ENCODE measurements at places on chromosomes 5 and 9.

GRCh38 chr5:2736872-2737271 is 14.6 kb downstream of the IRX2 start:
- DNase-seq = no peak

DNA sequence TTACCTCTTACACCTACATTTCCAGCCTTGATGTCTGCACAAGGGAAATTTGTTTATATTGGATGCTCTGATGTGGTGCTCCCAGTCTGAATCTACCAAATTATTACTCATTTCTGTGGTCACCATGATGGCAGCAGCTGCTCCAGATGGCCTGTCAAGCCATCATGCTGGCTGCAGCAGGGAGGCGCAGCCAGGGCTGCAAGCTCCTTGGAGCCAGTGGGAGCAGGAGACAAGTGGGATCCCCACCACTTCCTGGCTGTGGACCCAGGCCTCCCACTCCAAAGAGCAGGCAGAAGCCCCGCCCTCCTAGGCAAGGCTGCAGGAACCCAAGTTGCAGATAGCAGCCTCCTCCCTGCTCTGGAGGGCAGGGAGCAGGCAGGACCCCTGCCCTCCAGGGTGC is 241.1 kb upstream of the ATP10B start:
- no peak for DNase-seq

DNA sequence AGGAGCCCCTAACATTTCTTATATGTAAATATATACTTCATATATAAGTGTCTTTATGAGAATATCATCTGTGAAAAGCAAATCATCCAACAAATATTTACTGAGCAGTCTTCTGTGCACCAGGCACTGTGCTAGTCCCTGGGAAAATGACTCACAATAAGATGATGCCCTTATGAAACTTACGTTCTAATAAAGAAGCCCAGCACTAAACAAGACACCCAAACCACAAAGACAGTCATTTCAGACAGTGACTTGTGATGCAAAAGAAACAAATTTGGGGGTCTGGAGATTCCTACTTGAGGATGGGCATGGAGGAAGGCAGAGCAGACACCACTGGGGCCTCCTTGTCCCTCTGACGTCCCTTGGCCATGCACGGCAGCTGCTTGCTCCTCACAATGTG is 30.6 kb upstream of the PPP1R2B start:
- no peak for DNase-seq

DNA sequence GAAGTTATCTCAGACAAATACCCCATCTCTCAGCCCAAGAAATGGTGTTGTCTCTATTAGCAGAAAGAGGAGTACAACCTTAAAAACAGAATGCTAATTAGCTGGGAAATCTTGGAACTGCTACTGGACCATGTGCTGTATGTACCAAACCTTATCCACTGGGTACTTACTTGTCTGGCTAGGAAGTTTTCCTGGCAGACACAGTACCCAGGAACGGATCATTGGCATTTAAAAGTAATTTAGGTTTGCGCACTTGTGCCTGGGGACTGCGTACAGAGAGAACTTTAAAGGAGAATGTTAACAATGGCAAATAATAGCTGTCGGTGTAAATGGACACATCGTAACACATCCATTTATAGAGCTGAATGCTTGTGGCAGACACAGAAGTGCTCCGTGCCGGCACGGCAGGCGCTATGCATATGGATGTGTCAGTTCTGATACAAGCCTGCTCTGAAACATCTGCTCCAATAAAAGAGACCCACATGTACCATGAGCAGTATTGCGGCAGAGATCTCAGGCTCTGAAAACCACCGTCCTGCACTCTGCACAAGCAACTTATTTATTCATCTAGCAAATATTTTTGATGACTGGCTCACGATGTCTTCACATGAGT is 290.6 kb upstream of the PANK3 start:
- DNase-seq = no peak

DNA sequence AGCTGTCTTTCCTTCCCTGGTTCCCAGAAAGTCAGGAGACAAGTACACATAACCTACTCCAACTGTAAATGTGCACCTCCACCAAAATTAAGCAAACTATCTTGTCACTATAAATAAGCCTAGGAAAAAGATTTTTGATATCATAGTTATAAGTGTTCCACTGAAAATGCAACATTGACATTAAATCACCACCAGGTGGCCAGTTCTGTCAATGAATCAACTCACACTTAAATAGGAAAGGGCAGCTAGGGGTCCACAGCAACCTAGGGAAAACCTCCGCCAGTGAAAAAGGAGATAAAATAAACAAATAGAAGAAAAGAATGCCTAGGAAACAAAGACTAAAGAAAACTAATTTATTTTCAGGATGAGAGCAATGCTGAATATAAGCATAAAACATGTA is 243.0 kb upstream of the PTPRD start:
- peak; percentile 64 for DNase-seq

- peak; percentile 74 for DNase-seq
Observed at GRCh38 chr5:134561871-134562296, 36.4 kb downstream of the JADE2 start.

GRCh38 chr5:87319469-87319868 is 51.8 kb downstream of the RASA1 start:
- no peak for DNase-seq

DNA sequence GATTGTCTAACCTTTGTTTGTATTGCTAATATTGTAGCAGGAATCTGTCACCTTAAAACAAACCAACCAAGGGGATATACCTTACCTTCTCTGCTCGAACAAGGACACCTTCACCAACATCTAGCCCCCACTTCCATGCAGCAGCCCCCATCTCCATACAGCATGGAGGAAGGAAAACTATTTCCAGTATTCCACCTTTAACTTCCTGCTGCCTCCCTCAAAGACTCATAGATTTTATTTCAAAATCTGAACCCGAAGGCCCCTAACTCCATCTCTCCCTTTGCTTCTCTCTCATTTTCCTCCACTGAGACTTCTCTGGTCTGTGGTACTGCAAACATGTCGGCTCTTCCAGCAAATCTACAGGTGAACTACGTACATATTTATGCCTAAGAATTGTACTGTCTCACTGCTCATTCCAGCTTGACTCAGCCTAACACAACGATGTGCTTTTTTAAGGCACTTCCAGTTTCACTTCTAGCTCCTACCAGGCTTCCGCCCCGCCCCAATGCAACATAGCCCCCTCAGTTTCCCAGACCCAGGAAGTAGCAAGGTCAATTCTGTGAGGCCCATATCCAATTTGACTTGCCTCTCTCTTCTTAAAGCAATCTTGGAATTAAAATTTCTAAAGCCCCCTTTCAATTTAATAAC is 70.7 kb upstream of the RNF38 start:
- DNase-seq = peak; percentile 86

DNA sequence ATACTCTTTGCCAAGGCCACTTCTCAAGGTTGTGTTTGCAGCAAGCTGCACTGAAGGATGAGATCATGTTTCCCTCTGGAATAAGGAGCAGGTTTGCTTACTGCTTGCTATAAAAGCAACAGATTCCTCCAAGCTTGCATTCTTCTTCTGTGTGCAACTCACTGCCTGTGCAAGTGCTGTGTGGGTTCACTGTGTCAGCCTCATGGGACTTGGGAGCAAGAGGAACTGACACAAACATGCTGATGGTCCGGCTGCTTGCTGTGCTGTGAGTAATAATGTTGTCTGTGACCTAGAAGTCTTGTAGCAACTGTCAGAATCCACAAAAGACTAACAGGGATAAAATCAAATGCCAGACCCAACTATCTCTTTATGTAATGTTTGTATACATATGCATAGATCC is 33.6 kb upstream of the SHC3 start:
- DNase-seq = no peak

GRCh38 chr5:95892784-95893354 is 68.8 kb downstream of the ELL2 start:
- peak; percentile 73 for DNase-seq

DNA sequence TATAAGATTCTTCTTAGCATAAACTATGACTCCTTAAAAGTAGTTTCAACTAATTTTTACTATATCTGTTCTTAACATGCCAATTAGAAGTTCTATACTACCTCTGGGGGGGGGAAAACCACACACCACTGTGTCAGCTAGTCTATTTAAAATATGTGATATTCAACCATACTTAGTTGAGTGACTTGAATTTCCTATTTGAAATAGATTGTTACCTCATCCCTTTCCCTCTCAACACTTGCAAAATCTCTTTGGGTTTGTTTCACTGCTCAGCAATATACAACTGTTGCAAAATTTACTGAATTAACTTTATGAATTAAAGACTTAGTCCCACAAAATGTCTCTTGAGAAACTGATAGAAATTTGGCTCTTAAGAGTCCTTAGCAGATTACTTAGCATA is 151.1 kb upstream of the POU5F2 start:
- DNase-seq = no peak

DNA sequence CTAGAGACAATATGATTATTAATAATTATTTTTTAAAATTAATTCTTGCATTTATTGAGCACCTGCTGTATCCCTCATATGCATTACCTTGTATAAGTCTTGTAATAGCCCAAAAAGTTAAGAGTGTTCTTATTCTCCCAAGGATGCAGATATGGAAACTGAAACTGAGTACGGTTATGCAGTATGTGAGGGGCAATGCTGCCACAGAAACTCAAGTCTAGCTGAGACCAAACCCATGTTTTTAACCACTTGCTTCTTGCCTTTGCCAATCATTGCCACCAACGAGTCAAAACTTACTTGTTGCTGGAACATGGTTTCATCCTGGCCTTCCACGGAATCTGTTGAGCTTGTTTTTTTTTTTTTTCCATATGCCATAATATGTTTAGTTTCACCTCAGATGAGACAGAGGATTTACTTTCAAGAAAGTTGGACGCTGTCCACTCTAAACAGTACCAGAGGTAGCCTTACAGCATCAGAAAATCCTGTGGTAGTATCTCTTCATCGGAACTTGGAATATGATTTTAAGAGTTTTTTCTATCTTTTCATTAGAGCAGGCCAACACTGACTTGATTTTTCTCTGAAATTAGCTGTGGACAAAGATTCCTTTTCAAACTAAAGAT is 27.9 kb downstream of the DOCK8 start:
- no peak for DNase-seq

DNA sequence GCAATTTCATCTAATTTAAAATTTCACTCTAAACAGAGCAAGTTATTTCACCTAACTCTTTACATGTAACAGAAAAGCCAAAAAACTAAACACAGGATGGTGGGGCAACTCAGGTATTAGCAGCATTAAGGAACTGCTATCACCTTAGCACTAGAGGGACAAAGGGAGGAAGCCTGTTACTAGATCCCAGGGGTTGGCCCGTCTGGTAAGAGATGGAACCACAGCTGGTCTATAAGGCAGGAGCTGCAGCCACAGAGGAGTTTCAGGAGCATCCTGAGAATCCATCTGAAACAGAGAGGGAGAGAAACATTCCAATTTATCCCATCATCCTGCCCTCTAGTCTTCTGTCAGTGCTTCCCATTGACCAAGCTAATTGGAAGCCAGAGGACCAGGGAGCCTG is 300.3 kb downstream of the MRPS30 start:
- no peak for DNase-seq

DNA sequence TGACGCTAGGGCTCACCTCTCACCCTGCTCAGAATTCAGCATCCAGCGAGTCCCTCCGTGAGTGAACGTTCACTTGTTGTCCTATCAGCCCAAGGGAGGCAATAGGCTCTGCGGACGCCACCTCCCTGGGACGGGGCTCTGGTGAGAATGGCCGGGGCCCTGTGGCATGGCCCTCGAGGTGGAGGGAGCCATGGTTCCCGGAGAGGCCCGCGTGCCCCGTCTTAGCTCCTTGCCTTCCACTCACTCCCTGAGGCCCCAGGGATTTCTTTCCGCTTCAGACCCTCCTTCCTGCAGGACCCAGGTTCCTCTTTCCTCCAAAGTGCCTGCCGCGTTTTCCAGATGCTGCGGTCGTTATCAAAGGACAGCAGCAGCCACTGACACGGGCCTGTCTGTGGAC is 21.5 kb downstream of the EXOC3 start:
- DNase-seq = no peak

GRCh38 chr9:130956636-130957450 is 17.8 kb upstream of the FIBCD1 start:
- no peak for DNase-seq

DNA sequence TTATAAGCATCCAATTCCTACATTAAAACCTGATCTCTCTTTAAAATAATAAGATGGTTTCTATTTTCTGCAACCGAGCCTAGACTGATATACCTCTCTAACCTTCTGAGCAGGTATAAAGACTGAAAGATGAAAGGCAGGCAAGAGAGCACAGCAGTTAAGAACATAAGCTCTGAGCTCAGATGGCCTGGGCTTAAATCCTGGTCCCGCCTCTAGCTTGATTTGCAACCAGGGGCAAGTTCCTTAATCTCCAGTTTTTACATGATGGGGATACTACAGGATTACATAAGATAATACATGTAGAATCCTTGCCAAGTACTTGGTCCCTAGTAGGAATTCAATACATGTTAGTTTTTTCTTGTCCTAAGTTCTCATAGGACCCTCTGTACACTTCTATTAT is 33.9 kb downstream of the SLC24A2 start:
- no peak for DNase-seq

- DNase-seq = no peak
Observed at GRCh38 chr5:35810601-35811000, 46.1 kb upstream of the IL7R start.

- peak; percentile 57 for DNase-seq
Observed at GRCh38 chr5:138352722-138353559, 456 bp downstream of the KDM3B start.

DNA sequence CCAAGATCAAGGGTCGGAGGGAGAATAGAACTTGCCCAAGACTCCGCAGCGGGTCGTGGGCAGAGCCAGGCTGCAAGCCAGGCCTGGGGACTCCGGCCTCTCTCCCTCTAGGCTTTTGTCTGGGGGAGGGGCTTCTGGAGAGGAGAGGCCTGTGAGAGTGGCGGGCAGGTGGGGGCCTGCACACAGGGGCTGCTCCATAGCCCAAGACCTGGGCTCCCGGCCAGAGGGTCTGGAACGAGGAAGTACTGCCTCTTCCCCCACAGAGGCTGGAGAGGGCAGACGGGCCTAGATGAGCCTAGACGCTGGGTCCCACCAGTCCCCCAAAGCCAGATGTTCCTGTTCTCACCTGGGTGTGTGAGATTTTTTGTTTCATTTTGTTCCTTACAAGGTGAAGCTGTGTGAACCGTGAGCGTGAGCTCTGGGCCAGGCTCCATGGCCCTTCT is 5.2 kb upstream of the ST6GALNAC6 start:
- DNase-seq = no peak

DNA sequence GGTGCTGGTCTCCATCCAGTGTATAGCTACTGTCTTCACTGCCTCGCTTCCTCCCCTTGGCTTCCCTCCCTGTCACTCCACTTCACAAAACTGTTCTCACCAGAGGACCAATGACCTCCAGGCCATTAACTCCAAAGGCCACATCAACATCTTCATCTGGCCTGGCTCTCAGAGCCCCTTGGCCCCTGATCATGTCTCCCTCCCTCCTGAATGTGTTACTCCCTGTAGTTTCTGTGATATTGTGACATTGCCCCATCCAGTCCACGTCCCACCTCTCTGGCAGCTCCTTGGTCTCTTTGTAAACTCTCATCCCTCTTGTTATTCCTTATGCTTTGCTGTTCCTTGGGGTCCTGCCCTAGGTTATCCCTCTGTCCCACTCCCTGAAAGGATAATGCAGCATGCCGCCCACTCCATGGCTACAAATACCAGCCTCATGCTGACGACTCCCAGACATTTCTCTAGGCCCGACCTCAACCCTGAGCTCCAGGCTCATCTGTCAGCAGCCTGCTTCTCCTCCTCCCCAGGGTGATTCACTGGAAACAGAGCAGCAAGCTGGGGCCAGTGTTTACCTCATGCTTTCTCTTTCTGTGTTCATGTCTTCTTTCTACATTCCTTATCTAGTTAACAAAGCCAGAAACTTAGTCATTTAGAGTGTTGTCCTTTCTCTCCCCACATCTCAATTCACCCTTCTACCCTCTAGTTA is 312.2 kb downstream of the SPOCK1 start:
- peak; percentile 29 for DNase-seq

GRCh38 chr5:151758141-151758429 is 346 bp downstream of the ATOX1 start:
- DNase-seq = no peak

GRCh38 chr9:74006935-74007334 is 490.2 kb upstream of the RORB start:
- peak; percentile 74 for DNase-seq
